Thoracic aorta (tissue), 2 donors: ENCODE measurements at places on chromosomes 4 and X. TPM values are rescaled to one million over a fixed set of nuclear protein-coding genes. Genes with fewer than 3 reads are reported as not detected.

F8A2 gene
- not detected for total RNA-seq

RTL9 gene
- total RNA-seq: 0.07 TPM

TMPRSS11E gene
- not detected for total RNA-seq

CT45A2 gene
- not detected for total RNA-seq

RHOXF2 gene
- total RNA-seq: not detected

IL9R gene
- not detected for total RNA-seq

STOX2 gene
- total RNA-seq: 20.2 TPM

GLOD5 gene
- not detected for total RNA-seq

RHOXF2B gene
- total RNA-seq: not detected

ZMAT1 gene
- total RNA-seq: 14.9 TPM

GYPE gene
- not detected for total RNA-seq

TASL gene
- total RNA-seq: 0.54 TPM

TKTL2 gene
- total RNA-seq: 0.21 TPM

F11 gene
- not detected for total RNA-seq

CLNK gene
- not detected for total RNA-seq

POU4F2 gene
- not detected for total RNA-seq

MAP7D2 gene
- not detected for total RNA-seq
